ENCODE measurements at places on chromosomes 16 and 17. TPM values are rescaled to one million over a fixed set of nuclear protein-coding genes. Genes with fewer than 3 reads are reported as not detected.

The SLC13A2 gene
- not detected for total RNA-seq

The OR2C1 gene
- not detected for total RNA-seq

The TAC4 gene
- total RNA-seq, result not detected

The SLC16A6 gene
- 0.09 TPM for total RNA-seq

The CCT6B gene
- total RNA-seq, result 12.0 TPM

The TBC1D28 gene
- not detected for total RNA-seq

The GP2 gene
- not detected for total RNA-seq

The FAM171A2 gene
- total RNA-seq, result 3.1 TPM

The PLCD3 gene
- 86.3 TPM for total RNA-seq

The RBBP6 gene
- total RNA-seq, result 37.6 TPM

The CHST4 gene
- total RNA-seq, result not detected

The KIF19 gene
- not detected for total RNA-seq

The ACSM2A gene
- not detected for total RNA-seq

The NHERF2 gene
- 26.3 TPM for total RNA-seq

The HDAC5 gene
- 53.1 TPM for total RNA-seq

The KRT9 gene
- not detected for total RNA-seq

The NOTUM gene
- total RNA-seq, result 0.09 TPM
